Chondrocyte (in vitro differentiated cells): ENCODE measurements at places on chromosomes 3 and 15.
A peak's percentile ranks its signal among the peaks of the same experiment; 100 is the strongest.

- peak; percentile 81 for DNase-seq
These were observed 1.2 kb downstream of the GOLIM4 start for GRCh38 chr3:168094580-168094876.

DNA sequence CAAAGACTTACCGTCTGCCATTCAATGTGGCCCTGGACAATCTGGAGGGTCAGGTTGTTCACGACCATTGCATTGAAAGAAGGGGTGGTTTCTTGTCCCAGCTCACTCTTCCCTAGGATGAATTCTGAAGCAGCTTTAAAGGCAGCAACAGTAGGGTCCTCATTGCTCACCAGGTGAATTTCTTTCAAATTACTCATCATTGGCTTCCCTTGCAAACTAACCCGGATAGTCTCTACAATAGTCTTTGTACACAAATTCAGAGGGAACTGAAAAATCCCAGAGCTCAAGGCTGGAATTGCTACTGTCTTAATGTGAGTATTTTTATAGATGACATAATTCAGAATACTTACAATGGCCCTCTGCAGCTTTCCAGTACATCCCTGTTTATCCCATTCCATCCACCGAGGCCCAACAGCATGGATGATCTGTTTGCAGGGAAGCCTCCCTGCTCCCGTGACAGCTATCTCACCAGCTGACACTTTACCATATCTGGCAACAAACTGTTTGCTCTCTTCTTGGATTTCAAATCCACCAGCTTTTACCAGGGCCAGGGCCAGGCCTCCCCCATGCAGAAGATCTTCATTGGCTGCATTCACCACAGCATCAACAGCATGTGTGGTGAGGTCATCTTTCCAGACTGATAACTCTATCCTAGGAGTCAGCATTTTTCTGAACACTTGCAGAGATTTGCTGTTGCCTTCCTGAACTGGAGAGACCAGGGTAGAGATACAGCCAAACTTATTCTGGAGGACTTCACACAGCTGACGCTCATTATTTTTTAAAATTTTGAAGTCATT is 8.6 kb downstream of the PARP9 start:
- no peak for DNase-seq

- no peak for DNase-seq
These were observed 90.6 kb downstream of the ZNF621 start for GRCh38 chr3:40615110-40615915.

- DNase-seq: no peak
These were observed 144.6 kb downstream of the VPS13C start for GRCh38 chr15:61915640-61916039.

DNA sequence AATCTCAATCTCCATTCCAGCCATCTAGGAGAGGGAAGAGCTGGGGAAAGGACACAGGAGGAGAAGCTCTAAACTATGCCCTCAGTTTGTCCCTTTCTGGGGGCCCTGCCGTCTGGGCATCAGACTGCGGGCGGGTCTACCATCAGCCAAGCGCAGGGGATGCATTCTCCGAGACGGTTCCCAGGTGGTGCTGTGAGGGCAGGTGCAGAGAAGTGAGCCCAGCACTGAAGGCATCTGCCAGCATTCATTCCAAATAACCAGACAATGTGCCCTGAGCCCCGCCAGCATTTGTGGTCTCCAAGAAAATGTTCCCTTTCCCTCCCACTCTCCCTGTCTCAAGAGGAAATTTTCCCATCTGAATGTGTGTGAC is 265.7 kb downstream of the XXYLT1 start:
- DNase-seq: no peak

DNA sequence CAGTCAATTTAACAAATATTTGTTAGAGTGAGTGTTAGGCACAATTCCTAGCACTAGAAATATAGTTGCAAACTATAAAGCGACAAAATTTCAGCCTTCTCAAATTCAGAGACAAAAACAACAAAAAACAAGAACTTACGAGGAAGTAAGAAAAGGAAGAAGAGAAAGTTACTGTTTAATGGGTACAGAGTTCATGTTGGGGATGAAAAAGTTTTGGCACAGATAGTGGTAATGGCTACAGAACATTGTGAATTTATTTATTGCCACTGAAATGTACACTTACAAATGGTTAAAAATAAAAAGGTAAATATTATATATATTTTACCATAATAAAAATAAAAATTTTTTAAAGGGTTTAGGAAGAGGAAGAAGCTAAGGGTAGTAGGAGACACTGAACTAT is 21.3 kb downstream of the CCDC14 start:
- no peak for DNase-seq

- no peak for DNase-seq
These were observed 59.6 kb downstream of the PLCL2 start for GRCh38 chr3:16944356-16944755.

GRCh38 chr15:99052205-99052604 is 44.6 kb upstream of the PGPEP1L start:
- no peak for DNase-seq

GRCh38 chr15:41992151-41992802 is 19.9 kb upstream of the EHD4 start:
- no peak for DNase-seq

DNA sequence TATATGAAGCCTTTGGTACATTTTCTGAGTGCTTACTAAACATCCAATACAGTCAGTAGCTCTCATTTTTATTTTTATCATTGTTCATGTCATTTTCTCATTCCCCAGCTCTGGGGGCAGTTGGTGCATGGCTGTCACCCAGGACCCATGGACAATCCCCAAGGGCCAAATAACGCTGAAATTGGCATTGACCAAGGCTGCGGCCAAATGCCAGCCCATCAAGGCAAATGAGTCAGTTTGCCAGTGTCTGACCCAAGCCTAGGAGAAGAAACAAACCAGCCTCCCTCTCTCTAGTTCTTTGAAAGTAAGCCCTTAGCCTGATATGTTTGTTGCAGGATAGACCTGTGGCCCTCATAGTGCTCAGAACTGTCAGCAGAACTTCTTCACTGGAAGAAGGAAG is 219.2 kb downstream of the THSD4 start:
- DNase-seq: no peak

DNA sequence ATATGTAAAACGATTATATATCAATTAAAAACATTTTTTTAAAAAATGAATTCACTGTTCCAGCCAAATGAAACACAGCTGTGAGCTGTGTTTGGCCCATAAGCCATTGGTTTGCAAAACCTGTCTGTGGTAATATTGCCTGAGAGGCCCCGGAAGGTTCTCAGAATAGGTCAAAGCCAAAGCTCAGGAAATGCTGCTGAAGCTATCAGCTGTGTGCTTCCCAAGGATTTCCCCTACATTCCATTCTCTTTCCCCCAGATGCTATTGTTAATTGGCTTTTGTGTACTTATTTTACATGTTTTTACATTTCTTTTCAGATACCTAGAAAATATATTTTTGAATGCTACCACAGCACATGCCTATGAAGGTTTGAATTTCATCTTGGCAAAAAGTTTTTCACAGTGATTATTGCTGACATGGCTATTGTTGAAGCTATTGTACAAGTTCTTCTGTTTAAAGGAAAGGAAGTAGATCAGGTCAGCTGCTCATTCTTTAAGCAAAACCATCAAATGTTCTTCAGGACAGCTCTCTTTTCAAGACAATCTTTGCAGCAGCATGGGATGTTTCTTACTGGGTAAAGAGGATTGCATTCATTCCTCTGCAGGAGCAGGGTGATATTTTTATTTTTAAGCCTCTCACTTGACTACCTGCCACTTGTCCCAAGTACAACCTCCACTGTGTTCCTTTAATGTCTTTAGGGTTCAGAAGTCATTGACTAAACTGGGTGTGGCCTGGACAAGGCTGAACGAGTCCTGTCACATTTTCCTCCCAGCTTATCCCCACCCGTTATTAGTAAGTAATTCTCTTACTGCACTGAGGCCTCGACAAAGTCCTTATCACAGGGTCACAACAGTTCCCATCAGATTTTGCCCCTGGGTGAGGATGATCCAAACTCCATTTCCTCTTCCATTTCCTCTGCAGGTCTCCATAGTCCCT is 26.3 kb upstream of the BNC1 start:
- no peak for DNase-seq

- no peak for DNase-seq
These were observed 1039.1 kb downstream of the NAALADL2 start for GRCh38 chr3:175898194-175898593.

DNA sequence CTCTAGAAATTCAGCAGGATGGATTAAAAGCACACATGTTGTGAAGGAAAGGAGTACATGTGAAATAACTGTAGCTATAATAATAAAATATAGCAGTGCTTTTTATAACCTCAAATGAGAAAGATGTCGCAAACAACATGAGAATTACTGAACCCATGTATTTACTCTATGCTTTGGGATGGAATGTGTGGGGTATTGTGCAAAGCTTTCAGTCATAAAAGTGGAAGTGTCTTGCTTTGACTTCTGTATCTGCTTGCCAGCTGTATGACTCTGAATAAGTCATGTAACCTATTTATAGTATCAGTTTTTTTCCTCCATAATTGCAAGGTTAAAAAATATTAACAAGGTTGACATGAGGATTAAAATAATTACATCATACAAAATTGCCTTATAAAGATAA is 519.3 kb upstream of the CADM2 start:
- no peak for DNase-seq

DNA sequence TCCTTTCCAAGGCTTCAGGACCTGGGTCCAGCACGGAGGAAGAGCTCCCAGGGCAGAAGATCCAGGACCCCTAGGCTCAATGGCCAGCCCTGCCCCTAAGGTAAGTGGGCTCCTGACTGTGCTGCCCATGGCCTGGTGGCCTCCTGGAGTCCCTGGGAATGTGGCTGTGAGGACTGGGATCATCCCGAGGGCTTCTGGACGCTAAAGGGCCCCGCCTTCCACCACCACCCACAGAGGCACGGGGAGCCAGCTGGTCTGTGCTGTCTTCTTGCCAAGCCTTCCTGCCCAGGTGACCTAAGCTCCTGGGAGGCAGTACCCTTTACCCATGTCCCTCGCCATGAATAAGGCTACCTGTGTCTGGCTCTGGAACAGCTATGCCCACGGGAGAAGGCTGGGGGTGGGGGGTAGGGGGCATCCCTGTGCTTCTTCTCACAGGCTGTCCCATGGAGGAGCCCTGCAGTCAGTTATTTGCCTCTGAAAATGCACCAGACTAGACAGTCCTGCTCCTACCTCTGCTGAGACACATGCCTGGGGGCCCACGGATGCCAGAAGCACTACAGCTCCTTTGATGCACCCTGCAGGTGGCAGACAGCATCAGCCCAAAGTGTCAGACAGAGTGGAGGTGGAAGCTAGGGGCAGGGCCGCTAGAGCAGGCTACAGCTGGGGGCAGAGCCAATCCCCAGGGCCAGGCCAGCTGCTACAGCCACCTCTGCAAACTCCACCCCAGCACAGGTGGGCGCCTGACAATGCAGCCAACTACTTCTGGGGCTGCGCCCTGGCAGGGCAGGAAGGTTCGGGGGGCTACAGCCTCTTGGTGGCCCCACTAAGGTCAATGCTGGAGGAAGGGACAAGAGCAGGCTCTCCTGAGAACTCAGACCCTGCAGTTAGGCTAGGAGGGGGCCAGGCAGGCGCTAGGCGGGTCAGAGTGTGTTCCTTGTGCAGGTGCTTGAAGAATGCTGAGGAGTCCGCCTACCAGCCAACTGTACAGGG is 90.9 kb downstream of the SEC22A start:
- no peak for DNase-seq

DNA sequence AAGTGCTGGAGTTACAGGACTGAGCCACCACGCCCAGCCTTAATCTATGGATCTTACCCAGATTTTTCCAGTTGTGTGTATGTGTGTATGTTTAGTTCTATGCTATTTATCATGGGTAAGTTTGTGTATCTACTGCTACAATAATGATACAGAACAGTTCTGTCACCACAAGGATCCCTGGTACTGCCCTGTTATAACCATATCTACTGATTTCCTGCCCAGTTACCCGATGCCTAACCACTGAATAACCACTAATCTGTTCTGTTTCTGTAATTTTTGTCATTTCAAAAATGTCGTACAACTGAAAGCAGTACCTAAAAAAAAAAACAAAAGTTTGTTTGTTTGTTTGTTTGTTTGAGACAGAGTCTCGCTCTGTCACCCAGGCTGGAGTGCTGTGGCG is 123.7 kb upstream of the RAP2B start:
- DNase-seq: no peak

DNA sequence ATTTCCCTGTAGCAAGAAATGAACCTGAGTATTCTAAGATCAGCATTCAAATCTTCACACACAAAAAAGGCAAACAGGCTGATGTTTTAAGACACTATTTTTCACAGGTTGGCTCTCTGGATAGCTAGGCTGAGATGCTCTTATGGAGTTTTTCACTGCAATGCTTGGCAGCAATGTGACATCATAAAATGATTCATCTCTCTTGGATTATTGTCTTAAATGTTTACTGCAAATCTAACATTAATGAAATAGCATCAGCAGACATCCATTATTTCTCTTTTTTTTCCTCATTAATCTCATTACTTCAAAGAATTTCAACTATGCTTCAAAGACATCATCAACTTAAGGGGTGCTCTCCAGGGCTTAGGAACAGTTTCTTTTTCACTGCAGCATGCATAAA is 23.6 kb upstream of the SSUH2 start:
- no peak for DNase-seq

DNA sequence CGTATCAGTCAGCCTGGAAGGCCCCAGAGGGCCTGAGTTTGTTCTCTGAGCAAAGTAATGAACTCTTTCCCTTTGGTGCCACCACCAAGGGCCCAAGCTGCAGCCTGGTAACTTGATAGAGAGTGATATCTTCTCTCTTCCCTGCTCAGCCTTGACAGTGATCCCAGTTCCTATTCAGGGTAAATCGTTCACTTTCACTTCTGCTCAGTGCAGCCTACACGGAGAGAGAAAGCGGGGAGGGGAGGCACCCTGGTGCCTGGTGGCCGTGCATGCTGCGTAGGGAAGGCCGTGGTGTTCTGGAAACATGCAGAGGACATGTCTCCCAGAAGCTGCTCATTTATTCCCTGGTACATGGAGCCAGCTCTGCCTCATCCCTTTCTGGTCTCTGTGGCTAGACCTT is 54.9 kb downstream of the KIF9 start:
- DNase-seq: no peak

- DNase-seq: no peak
These were observed 32.9 kb downstream of the ALCAM start for GRCh38 chr3:105399611-105400010.

DNA sequence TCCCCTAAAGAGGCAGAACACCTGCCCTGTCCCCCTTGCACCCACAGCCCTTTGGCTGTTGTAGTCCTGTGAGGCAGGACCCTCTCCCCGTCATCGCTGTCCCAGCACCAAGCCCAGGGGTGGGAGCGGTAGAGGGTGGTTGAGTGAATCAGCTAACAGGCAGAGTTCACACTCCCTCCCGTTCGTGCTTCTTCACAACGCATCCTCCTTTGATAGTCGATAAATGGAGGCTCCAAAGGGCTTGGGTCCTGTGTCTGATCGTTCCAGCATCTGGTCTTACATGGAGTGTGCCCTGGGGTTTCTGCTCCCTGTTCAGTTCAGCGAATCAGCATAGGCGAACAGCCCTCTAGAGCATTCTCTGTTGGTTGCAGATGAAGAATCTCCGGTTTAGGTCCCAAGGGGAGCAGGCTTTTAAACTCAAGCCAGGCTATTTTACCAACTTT is 820 bp upstream of the HMCES start:
- DNase-seq: no peak

DNA sequence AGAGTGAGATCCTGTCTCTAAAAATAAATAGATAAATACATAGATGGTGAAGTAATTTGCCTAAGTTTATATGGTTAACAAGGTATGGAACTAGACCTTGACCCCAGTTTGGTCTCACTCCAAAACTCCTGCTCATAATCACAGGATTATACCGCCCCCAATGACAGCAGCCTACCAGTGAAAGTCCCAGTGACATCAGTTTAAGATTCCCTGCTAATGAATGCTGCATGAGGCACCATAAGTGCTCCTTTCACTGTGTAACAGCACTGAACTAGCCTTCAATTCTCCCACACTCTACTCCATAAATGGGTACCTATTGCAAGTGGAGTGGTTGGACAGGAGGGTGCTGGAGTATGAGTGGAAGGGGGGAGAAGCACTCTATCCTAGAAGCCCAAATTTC is 23.7 kb upstream of the THSD4 start:
- DNase-seq: no peak
